Fibroblast of lung (primary cell): ENCODE measurements at places on chromosomes 3 and 15. TPM values are rescaled to one million over a fixed set of nuclear protein-coding genes. Genes with fewer than 3 reads are reported as not detected.

The MNS1 gene
- 1.8 and 2.1 TPM in 2 replicates for total RNA-seq

DNA sequence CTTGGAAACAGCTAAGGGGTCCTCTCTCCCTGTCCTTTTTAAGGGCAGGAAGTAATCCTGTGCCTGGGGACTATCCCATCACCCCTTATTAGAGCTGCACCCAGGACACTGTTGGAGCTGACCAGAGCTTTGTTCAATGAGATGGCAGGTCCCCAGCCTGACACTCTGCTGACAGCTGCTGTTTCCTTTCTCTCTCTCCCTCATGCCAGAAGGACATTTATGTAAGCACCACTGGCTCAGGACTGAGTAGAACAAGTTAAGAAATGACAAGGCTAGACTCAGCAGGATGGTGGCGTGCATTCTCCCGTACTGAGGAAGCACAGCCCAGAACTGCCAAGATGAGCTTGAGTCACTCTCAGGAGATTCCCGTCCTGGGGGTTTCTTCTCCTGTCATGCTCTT lies 17.3 kb downstream of the GJD2 start:
- DNase-seq, result no peak

DNA sequence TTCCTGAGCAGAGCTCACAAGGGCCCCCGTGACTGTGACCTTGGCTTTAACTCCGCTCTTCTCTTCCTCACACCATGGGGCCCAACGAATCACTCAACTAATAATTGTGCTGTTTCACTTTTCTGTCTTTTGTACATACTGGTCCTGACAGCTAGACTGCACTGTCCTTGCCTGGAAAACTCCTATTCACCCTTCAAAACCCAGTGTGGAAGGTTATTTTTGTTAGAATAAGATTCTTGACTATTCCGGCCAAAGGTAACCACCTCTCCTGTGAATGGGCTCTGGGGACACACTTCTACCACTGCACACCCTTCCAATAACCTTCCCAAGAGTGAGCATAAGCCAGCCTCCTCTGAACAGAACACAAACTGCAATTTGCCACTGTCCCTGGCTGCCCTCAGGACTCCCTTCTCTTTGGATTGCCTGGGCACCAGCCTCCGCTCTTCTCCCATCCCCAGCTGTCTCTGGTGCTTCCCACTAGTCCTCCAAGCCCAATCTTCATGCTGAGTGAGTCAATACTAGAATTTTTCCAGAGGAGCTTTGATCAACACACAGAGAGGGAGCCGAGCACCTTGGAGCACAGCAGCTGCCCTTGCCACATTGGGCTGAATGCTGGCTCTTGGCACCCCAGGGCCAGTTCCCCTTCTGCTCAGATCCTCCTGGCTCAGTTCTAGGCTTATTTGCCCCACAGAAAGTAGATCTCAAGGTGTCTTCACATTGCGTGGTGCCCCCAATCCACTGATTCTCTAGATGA lies 2.1 kb downstream of the SCN5A start:
- DNase-seq, result no peak

- DNase-seq, result no peak
These were observed 117.7 kb downstream of the MYLK start for GRCh38 chr3:123766193-123767008.

The PYGO1 gene
- total RNA-seq, result 7.7 and 10.1 TPM in 2 replicates

GRCh38 chr3:174430986-174431385 lies 428.1 kb upstream of the NAALADL2 start:
- no peak for DNase-seq

GRCh38 chr15:90106522-90107117 lies 4.4 kb upstream of the IDH2 start:
- DNase-seq, result peak; percentile 69

The KCNAB1 gene
- total RNA-seq, result 0.26 and 0.33 TPM in 2 replicates

DNA sequence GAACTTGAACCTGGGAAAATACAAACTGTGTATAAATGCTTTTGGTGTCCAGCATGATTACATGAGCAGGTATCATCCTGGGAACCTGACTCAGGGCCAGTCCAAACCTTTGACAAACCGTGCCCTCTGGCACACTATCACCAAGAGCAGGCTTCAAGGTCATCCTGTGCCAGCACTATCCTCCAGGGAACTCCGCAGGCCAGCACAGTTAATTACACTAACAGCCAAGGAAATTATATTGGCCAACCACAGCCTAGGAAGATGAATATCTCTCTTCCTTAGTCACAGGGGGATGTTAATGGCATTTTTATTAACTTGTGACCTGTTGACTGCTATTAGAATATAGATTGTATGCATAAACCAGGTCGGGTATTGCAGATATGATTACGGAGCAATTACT lies 262.0 kb downstream of the TUSC7 start:
- no peak for DNase-seq

DNA sequence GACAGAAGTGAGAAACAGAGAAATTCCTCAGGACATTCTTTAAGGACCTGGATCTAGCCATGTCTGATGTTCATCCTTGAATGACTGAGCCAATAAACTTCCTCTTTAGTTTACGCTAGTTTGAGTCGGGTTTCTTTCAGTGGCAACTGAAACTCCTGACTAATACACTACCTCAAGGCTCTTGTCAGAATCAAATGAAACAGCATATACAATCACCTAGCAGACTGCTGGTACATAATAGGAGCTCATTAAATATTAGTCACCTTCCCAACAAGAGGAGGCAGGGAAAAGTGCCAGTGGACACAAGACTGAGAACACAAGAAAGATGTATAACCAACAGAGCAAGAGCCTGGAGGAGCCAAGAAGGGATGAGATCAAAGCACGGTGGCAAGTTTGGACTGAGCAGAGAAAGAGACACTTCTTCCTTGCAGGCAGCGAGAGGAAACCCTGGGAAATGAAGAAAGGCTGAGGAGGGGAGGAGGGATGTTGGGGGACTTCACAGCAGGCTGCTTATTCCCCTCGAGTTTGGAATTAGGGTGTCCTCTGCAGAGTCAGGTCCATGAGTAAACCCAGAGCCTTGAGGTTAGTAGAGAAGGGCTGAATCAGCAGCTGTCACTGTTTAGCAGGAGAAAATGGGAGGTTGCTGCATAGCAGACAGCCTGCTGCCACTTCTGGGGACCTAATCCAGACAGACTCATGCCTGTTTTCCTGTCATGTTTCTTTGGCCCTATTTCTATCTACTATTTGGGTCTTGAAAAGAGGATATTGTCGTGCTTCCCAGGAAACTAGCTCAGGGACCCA lies 73.3 kb downstream of the MRPL46 start:
- no peak for DNase-seq

DNA sequence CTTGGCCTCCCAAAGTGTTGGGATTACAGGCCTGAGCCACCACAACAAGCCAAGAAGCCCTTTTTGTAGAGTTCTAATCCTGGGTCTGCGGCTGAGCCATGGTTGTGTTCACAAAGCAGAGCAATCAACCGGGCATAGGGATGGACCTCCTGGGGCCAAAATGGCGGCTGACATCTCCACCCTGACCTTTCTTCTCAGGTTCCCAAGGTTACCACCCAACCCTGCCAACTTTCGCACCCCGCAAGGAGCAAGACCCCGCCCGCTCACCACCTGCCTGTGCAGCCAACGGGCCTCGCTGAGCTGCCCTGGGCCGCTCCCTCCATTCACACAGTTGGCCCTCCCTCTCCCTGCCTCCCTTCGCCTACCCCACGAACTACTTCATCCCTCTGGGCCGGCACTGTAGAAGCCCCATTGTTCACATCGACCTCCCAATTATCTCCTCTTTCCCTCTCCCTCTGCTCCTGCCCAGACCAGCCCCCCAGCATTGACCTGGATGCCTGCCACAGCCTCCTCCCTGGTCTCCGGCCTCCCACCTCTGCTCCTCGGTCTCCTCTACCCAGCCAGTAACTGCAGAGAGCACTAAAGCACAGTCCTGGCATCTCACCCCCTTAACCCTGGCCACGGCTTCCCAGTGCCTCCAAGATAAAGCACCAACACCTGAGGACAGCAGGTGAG lies 62.0 kb upstream of the TFRC start:
- no peak for DNase-seq

- DNase-seq, result no peak
These were observed 29.3 kb upstream of the INSYN1 start for GRCh38 chr15:73782344-73782959.

DNA sequence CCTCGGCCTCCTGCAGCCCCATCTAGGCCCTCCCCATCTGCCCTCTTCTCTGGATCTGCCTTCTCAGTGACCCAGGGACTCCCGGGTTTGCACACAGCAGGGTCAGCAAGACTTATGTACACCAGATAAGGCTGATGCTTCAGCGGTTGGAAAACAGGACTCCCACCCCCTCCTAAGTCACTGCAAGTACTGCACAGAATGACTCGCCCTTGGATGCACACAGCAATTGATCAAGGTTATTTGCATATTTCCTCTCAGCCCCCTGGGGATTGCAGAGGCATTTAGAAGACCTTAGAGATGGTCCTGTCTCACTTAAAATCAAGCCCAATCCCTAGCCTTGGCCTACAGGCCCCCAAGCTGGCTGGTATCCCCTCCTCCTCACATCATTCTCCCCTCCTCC lies 8.9 kb downstream of the ACAN start:
- DNase-seq, result no peak

GRCh38 chr3:53074761-53075742 lies 29.2 kb upstream of the SFMBT1 start:
- no peak for DNase-seq

- DNase-seq, result no peak
These were observed 552.9 kb downstream of the MECOM start for GRCh38 chr3:169110633-169111032.

- no peak for DNase-seq
These were observed 99.4 kb downstream of the DTWD1 start for GRCh38 chr15:49720261-49720660.
